Stimulated activated naive CD8-positive, alpha-beta T cell treated with anti-CD3 and anti-CD28 coated beads, Interleukin-15, amount 100 ng/mL, for 72 hours (primary cell): ENCODE measurements at places on chromosomes 1 and 21.
A peak's percentile ranks its signal among the peaks of the same experiment; 100 is the strongest.

GRCh38 chr21:40732253-40733023 lies 114.5 kb downstream of the DSCAM start:
- no peak for DNase-seq

DNA sequence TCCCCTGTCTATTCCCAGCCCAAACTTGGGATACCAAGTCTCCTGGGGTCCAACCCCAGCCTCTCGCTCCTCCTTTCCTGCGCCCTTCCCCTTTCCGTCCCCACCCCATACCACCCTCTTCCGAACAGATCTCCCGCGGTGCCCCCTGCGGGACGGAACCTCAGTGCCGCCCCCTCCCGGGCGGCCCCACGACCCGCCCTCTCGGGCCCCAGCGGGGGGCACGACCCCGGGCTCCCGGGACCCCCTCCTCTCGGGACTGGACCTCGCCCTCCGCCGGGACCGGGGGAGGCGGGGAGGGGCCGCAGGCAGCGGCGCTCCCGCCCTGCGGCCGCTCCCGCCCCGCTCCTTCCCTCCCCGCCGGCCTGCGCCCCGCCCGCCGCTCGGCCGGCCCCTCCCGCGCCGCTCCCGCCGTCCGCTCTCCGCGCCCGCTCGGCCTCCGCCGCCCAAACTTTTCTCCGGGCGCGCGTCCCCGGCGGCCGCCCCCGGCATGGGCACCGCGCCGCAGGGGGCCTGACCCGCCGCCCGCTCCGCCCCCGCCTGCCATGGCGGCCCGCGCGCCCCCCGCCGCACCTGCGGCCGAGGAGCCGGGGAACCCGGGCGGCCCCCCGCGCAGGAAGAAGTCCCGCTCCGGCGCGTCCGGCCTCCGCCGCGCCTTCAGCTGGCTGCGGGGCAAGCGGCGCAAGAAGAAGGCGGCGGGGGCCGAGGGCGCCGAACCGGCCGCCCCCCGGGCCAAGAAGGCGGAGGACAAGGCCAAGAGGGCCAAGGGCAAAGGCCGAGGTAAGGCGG lies 39.0 kb upstream of the SYNC start:
- DNase-seq, result no peak

- DNase-seq, result no peak
These were observed 22.2 kb upstream of the STRIP1 start for GRCh38 chr1:110012100-110012780.

- no peak for DNase-seq
These were observed 28.7 kb upstream of the TTLL10 start for GRCh38 chr1:1144843-1145546.

DNA sequence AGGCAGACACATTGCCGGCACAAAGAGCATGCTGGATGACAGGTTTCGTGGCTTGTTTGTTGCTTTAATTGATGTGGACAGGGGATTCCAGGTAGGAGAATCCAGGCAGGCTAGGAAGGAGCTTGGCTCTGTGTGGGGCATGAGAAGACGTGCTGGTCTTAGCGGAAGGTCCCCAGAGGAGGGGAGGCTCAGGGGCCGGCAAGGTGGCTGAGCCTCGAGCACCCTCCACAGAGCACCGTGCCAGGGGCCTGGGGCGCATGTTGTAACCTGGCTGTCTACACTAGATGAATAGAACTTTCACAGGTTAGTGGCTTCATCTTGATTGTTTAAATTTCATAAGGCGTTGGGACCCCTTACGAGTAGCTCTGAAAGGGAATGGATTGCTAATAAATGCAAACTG lies 223.1 kb downstream of the CAMTA1 start:
- DNase-seq, result no peak

GRCh38 chr1:34712007-34712688 lies 42.7 kb upstream of the GJB5 start:
- no peak for DNase-seq

- no peak for DNase-seq
These were observed 8.7 kb downstream of the CLDN8 start for GRCh38 chr21:30207252-30207579.

- DNase-seq, result no peak
These were observed 41.3 kb downstream of the FHAD1 start for GRCh38 chr1:15288173-15288926.

GRCh38 chr1:180168786-180169639 lies 14.3 kb downstream of the QSOX1 start:
- DNase-seq, result peak; percentile 47

GRCh38 chr1:207825719-207826556 lies 74.1 kb downstream of the CD46 start:
- DNase-seq, result peak; percentile 82

- no peak for DNase-seq
These were observed 6.7 kb upstream of the FNDC5 start for GRCh38 chr1:32877211-32878110.

GRCh38 chr1:35764283-35764682 lies 5.5 kb downstream of the CLSPN start:
- DNase-seq, result no peak

GRCh38 chr1:185869590-185869989 lies 135.4 kb downstream of the HMCN1 start:
- no peak for DNase-seq

- peak; percentile 51 for DNase-seq
These were observed 167.7 kb upstream of the CSF3R start for GRCh38 chr1:36650200-36651065.

- no peak for DNase-seq
These were observed 202.1 kb downstream of the NCAM2 start for GRCh38 chr21:21200103-21200938.
